ENCODE measurements at places on chromosomes 3 and 15.

- DNase-seq, result no peak
Measured at GRCh38 chr3:6416049-6416661, 444.8 kb upstream of the GRM7 start.

DNA sequence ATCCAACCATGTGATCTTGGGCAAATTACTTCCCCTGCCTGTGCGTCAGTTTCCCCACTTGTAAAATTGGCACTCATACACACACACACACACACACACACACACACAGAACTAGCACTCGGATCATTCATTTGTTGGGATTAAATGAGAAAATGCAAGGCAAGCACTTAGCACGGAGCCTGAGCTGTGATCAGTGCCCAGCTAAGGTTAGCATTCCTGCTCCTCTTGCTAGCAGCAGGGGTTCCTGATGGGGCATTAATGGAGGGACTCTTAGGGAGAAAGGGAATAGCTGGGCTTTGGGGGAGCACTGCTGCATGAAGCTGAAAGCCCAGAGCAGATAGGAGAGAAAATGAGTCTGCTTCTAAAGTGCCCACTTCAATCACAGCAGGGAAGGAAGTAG, 187.7 kb upstream of the C2CD4B start:
- DNase-seq, result no peak

GRCh38 chr3:139634111-139634635, 43.6 kb downstream of the NMNAT3 start:
- DNase-seq, result no peak

DNA sequence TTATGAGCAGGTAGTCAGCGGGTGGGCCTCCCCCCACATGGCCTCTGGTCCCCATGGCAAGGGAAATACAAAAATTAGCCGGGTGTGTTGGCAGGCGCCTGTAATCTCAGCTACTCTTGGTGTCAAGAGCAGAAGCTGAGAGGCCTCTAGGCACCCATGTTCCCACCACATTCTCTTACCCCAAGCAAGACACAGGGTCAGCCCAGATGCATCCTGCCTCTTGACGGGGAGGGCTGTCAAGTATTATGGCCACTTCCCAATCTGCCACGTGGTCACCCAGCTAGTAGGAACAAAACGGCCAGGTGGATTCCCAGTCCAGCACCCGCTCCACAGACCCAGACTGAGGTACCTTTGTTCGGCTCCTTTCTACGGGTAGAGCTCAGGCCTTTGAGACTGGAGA, 16.2 kb upstream of the SLC6A6 start:
- no peak for DNase-seq

Data from suppressor macrophage (primary cell).